Keratinocyte (primary cell): ENCODE measurements at places on chromosomes 13 and 19. TPM values are rescaled to one million over a fixed set of nuclear protein-coding genes. Genes with fewer than 3 reads are reported as not detected.

DNA sequence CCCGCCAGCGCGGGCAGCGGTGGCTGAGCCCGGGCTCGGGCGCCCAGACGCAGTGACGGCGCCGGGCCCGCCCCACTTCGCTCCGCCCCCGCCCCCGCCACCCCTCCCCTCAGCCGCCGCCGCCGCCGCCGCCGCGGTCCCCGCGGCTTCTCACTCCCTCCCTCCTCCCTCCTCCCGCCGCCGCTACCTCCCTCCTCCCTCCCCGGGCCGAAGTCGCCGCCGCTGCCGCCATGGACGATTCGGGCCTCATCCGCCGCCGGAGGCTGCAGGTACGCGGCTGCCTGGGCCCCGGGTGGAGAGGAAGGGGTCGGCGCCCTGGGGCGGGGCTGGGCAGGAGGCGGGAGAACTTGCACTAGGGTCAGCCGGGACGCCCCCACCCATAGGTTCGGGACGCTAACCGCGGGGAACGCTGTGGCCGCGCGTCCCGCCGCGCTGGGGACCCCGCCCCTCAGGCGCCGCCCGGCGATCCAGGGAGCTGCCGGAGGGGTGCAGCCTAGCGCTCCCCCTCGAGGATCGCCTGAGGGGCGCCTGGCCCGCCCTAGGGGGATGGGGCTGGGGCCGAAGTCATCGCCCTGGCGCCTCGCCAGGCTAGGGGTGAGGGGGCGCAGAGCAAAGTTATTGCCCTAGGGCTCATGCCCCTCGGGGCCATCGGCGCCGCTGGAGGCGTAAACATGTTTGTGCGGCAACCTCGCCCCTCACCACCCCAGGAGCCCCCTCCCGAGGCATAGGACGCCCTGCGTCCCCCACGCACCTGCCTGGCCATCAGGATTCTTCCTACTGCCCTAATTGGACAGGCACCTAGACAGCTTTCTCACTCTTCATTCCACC lies 427 bp downstream of the RTBDN start:
- DNase-seq, result no peak

DNA sequence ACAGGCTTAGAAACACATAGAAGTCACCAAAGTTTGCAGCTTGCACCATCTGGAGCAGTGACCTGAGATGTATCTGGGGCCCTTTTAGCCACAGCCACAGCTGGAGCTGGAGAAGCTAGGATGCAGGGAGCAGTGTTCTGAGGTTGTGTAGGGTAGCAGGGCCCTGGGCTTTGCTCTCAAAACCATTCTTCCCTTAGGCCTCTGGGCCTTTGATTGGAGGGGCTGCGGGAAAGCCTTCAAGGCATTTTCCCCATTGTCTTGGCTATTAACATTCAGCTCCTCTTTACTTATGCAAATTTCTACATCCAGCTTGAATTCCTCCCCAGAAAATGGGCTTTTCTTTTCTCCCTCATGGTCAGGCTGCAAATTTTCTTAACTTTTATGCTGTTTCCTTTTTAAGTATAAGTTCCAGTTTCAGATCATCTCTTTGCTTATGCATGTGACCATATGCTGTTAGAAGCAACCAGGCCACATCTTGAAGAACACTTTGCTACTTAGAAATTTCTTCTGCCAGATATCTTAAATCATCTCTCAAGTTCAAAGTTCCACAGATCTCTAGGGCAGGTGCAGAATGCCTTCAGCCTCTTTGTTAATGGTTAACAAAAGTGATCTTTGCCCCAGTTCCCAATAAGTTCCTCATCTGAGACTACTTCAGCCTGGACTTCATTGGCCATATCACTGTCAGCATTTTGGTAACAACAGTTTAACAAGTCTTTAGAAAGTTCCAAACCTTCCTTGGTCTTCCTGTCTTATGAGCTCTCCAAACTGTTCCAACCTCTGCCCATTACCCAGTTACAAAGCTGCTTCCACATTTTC lies 48.5 kb downstream of the NBEA start:
- no peak for DNase-seq

DNA sequence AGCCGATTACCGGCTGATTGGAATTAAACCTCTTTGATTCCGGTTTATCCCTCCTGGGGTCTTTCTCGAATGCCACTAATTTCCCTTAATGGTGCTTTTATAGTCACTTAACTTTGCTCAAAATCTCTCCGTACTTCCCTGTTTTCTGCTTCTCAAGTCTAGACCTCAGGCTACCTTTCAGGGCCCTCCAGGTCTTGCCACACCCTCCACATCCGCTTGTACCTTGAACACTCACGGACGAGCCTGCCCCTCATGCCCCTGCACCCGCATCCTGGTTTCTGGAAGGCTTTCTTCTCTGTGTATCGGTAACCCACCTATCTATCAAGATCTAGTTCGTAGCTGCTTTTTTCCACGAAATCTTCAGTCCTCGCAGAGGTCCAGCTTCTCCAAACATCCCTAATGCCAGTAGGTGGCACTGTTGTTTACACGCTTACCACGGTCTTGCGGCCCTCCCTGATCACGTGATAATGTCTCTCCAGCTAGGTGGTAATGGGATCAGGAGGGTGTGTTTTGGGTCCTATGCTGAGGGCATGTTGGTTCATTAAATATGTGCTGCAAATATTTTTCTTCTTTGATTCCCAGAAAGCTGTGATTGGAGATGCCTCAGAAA lies 13.8 kb downstream of the ATP12A start:
- DNase-seq, result peak; percentile 21

DNA sequence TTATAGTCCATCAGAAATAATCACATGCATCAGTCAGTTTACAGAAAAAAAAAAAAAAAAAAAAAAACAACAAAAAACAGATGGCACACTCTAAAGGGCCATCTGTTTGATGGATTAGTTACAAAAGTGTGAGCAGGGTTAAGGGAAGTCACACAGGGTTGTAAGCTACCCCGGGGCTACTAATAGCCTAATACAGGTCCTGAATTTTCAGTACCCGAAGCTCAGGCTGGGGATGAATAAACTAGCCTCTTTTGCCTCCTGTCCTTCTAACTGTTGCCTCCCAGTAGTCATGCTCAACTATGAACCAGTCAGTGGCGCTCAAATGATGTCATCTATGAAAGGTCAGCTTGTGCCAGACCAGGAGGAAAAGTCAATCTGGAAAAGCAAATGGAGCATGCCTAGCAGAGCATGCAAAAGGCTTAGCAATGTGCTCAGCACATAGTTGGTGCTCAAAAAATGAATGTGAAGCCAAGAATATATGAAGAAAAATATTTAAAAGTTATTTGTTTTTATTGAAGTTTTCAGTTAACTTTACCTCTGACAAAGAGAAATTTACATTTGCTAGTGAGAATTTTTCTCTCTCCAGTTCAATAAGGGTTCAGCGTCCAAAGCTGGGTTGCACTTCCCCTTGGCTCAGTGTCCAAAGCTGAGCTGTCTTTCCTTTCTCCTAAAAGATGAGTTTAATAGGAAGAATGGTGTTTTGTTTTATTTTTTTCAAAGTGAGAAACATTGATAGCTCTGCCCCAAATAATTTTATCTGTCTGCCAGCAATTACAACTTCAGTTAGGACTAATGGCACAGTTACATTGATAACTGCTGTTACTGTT lies 30.8 kb upstream of the LRCH1 start:
- DNase-seq, result no peak

GRCh38 chr19:27759896-27760295 lies 1453.1 kb downstream of the UQCRFS1 start:
- DNase-seq, result no peak

- DNase-seq, result no peak
Observed at GRCh38 chr13:103325672-103326071, 259.5 kb upstream of the SLC10A2 start.

The IZUMO4 gene
- polyA plus RNA-seq, result 6.0 to 14.9 TPM (median 6.7 TPM) in 3 replicates

The SPACA4 gene
- polyA plus RNA-seq, result 0.08 TPM in 1 of 3 replicates, not detected in the others

The ELSPBP1 gene
- not detected in 3 replicates for polyA plus RNA-seq

The KLK3 gene
- not detected in 3 replicates for polyA plus RNA-seq

The BEST2 gene
- polyA plus RNA-seq, result 0.03 TPM in 1 of 3 replicates, not detected in the others

The KL gene
- polyA plus RNA-seq, result not detected in 3 replicates

The SEMA6B gene
- polyA plus RNA-seq, result 0.41 to 1.1 TPM (median 1.1 TPM) in 3 replicates

The FFAR1 gene
- polyA plus RNA-seq, result not detected in 3 replicates
